T follicular helper cell (primary cell): ENCODE measurements at places on chromosomes 3 and 15.

DNA sequence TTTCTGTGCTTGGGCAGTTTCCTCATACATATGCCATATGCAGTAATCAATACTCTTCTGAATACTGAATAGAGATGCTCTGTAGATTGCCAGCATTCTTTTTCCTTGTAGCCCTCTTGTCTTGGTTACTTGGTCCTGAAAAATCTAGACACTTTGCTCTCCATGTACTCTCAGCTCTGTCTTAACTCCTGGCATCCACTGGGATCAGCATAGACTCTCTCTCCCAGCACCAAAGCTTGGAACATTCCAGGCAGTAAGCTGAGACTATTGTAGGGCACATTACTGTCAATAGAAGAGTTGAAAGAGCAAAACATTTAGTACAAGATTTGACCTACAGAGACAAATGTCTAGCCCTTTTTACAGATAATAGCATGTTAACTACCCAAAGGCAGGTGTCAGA is 1100.3 kb downstream of the TBL1XR1 start:
- DNase-seq = no peak

DNA sequence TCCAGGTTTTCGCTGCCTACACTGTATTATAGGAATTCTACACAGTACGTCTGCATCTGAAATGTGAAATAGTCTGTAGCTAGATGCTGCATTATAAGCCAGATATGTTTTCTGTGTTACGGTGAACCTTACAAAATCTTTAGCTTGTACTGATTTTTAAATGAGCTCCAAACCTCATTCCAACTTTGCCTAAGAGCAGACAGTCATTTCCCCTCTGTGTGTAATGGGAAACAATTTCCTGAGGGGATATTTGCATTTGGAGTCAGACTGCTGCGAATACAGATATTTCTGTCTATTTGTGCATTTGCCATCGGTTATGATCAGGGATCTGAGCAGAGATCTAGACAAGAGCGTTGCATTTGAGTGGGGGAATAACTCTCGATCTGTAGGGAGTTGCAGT is 37.5 kb downstream of the ARNT2 start:
- no peak for DNase-seq

DNA sequence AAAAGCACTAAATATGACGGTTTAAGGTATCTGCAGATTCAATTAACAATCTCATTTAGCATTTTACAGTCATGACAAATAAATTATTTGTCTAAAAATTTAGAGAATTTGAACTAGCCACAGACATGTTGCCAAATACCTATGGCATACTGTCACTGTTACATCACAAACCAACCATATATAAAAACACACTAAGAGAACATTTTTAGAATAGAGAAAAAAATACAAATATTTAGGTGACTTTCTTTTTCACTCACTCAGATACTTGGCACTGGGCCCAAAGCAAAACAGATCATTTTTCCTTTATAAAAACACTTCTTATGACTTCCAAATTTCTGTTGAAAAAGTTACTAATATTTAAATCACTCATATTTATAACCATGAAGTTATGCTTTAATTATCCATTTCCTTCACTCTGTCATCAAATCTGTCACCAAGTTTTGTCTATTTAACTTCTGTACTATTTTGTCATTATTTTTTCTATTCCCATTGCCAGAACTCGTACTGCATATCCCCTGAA is 644.7 kb downstream of the OTOL1 start:
- DNase-seq = no peak

- no peak for DNase-seq
Measured at GRCh38 chr3:38370149-38370548, 23.6 kb downstream of the XYLB start.

DNA sequence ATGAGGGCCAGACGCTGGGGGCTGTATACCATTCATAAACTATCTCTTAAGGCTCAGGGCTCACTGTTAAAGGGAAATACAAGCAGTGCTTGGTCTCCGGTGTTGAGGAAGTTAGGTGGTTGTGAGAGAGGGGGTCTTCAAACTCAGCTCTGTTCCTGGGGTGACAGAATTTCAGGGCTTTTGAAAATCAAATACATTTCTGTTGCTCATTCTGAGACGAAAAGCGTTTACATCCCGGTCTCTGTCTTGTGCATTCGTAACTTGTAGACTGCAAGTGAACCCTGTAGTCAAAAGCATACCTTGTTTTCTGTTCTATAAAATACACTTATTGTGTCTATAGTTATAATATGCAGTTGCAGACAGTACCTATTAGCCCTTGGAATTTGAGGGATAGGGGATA is 1.7 kb downstream of the SLCO3A1 start:
- DNase-seq = no peak

DNA sequence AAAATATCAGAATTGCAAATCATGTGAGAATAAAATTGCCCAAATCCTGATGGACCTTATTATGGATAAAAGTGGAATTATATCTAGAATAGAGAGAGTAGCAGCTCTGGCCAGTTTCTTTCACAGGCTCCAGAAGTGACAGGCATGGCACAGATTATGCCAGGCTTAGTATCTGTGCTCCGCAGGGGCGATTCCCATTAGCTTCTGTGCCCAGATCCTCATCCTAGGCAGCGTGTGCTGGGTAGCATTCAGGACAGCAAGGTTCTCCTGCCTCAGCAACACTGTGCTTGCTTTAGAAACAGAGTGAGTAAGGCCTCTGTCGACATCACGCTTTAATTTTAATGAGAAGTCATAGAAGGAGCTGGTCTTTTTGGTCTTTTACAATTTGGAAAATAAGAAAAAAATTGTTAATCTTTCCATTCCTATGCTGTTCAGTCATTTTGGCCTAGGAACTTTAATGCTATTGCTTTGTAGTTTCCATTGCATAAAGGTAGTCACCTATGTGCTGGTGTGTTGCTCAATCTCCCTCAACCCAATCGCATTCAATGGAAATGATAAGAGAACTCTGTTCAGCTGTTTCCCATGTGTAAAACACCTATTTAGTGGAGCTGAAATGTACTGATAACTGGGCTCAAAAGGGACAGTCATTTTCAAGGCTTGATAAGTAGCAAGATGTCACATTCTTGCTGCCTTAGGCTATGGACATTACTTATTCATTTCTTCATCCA is 770.1 kb downstream of the AGBL1 start:
- no peak for DNase-seq
